Cerebellar nuclear complex (tissue), 1 donor: ENCODE measurements at places on chromosomes 11 and 22.

DNA sequence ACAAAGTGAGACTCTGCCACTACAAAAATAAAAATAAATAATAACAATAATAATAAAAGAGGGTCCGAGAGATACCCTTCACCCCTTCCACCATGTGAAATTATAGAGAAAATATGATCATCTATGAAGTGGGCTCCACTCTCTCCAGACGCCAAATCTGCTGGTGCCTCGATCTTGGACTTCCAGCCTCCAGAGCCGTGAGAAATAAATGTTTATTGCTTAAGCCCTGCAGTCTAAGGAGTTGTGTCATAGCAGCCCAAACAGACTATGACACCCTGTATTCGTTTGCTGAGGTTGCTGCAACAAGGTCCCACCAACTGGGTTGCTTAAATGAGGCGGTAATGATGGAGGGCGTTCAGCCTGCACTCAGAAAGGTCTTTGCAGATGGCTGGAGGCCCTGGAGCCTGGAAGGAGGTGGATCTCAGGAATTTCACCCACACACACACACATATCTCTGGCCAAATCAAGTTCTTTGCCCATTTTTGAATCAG, 7.6 kb upstream of the SEPTIN5 start:
- DNase-seq: no peak

DNA sequence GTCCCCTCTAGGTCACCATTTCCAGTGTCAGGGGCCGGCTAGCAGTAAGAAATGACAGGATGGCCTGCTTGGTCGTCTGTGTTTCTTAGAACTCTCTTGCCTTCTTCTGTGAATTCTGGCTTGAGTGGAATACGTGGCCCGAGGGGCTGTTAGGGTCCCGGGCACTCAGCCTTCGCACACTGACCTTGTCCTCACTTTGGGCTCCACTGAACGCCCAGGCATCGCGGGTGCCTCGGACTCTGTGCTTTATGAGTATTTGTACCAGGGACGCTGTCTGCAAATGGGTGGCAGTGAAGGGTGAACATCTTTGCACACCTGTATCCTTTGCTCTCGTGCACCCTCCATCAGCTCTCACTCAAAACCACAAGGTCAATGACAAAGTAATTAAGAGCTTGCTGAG, 123.4 kb upstream of the ANO1 start:
- DNase-seq: no peak

DNA sequence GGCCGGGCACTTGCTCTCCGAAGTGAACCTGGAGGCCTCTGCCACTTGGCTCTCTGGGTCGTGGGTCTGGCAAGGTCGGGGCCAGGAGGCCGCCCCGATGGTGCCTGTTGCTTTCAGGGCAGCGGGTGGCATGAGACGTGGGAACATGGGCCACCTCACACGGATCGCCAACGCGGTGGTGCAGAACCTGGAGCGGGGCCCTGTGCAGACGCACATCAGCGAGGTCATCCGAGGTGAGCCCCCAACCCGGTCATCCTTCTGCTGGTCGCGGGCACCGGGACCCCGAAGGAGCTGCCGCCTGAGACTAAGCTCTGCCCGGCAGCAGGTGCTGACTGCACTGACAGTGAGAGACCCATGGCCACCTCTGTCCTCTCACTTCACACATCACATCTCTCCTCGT, 40.0 kb downstream of the SBF1 start:
- DNase-seq: no peak

GRCh38 chr22:28670756-28671155, 8.9 kb downstream of the TTC28 start:
- no peak for DNase-seq

DNA sequence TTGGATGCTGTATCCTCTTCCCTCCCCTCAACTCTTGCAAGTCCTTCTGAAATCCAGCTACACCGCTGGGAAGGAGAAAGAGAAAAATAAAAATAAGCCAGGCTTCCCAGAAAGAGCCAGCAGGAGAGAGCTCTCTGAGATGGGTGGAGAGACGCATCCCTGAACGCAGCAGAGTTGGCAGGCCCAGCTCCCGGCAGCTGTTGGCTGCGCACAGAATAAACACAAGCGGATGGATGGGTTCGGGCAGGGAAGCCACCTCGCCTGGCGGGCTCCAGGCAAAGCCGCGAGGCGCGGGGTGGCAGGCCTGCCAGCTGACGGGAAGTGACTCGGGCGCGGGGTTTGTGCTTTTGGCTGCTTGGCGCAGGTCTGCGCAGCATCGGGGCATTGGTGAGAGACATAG, 537.7 kb downstream of the MIAT start:
- DNase-seq: no peak

DNA sequence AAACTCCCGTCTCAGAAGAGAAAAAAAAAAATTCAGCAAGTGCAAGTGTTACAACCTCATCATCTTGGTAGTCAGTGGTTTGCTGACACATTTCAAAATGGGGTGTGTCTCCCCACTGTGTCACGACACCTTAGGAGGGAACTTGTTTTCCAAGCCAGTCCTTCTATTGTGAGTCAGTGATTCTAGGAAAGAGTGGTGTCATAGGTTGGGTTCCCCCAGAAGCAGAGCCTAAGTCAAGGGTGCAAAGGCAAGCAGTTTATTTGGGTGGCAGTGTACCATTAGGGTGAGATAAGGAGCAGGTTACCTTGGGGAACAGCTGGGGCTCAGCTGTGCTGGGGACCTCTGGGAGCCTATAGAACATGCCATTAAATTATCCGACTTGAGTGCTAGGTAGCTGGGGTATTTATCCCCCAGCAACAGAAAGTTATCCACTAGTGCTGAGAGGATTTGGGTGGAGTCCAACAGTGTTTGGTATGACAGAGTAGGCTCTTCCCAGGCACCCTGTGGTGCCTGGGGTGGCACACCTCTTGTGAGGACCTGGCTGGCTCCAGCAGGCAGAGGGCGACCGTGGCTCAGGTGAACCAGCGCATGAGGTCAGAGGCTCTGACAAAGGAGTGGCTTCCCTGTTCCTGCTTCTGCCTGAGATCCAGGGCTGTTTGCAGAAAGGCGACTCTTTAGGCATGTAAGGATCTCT, 41.7 kb downstream of the KIAA1671 start:
- no peak for DNase-seq

- DNase-seq: no peak
Observed at GRCh38 chr11:76677458-76677765, 6.9 kb upstream of the LRRC32 start.
